ENCODE measurements at places on chromosomes 11 and 22.

DNA sequence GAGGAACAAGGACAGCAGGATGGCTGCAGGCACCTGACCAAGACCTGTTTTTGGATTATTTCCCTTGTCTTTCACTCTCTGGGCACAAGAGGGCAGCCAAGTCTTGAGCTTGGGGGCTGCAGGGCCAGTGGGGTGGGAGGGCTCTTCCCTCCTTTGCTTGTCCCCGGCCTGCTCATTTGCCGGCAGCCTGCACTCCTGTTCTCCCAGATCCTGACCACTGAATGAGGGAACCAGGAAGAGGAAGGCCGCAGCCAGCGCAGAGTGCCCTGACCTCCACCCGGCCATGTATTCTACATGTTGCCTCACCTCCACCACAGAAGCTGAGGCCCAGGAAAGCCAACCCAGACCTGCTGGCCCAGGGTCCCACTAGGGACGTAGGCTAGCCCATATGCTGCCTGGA, 15.5 kb upstream of the NNMT start:
- no peak for DNase-seq

DNA sequence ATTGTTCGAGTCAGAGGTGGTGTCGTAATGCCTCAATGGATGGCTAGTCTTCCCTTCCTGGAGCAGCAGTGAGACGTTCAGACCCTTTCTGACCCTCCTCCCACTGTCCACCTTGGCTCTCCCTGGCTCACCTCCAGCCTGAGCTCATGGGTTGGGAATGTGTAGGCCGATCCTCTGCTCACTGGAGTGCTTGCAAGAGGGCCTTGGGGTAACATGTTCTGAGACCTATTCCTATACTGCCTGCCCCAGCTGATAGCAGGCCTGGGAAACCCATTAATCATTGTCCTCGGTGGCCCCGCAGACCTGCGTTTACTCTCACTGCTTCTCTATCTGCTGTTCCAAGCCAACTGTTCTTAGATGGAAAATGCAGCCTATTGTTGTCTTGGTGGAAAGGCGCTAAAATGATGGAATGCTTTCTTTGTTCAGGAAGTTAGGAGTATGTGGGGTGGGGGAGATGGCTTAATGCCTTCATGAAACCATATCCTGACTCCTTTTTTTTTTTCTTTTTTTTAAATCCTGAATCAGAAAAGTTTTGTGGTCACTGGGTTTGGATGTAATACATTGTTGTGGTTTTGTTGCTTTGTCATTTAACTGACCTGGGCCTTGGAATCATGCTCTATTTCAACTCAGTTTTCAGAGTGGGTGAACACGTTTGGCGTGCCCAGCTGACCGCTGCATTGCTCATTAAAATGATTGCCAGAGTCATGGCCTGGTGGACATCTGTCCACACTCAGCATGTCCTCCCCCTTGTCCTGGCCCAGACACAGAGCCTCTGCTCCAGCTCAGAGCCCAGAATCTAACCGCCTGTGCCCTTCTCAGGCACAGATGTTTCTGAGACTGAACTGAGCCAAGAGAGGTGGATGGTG, 72.5 kb downstream of the MICAL2 start:
- no peak for DNase-seq

GRCh38 chr22:29742326-29742725, 22.5 kb downstream of the CABP7 start:
- no peak for DNase-seq

DNA sequence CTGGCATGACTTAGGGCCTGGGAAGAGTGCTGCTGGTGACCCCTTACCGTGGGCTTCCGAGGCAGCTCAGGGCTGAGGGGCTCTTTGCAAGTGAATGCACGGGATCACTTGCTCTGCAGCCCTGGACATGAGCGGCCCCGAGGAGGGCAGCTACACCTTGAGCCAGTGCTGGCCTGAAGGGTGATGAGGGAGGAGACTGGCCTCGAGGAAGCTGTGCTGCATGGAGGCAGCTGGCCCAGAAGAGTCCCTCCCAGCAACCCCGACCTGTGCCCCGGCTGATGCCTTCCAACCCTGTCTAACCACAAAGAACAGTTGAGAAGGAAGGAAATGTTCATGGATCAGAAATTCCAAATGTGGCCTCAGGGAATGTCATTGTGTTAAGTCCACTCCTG, 45.2 kb downstream of the TBX1 start:
- no peak for DNase-seq

GRCh38 chr11:59707371-59707770, 6.3 kb downstream of the OR10V1 start:
- no peak for DNase-seq

DNA sequence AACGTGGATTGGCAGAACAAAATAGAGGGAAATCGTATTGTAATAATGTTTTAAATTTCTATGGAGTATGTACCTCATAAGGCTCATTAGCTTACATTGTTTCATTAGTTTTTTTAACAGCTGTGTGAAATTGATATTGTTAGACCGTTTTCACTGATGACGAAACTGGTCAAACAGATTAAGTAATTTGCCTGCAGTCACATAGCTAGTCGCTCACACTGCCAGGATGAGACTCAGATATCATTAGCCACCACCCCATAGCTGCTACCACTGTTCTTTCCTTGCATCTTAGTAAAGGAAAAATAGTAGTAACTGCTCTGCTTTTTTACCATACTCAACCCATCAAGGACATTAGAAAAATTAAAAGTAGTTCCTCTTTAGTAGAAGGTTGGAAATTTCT, 64.0 kb downstream of the DKK3 start:
- no peak for DNase-seq

DNA sequence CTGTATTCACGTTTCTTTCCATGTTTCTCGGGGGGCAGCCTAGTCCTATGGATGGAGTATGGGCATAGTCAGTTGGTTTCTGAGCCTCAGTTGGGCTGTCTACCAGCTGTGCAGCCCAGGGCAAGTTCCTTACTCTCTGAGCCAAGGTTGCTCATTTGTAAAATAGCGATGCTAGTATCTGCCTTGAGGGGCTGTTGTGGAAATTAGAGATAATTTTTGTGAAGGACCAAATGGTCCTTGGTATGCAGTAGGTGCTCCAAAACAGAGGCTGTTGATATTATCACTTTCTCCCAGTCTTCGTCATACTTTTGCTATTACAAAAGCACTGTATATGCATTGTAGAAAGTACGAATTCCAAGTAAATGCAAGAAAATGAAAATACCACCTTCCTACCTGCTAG, 82.7 kb upstream of the MYOD1 start:
- DNase-seq, result no peak

DNA sequence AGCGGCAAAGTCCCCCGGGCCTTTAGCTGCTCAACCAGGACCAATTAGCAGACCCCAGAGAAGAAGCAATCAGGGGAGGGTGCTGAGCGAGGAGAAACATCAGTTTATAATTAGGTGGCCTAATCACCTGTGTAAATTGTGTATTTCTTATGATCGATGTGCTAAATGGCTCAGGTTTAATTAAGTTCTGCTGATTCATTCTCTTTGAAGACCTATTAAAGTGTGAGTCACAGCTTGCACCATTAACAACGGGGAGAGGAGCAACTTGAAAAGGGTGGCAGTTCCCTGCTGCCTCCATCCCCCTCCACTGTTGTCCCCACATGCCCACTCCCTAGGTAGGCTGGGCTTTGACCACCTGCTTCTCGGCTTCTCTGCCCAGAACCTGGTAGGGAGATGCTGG, 10.7 kb downstream of the ISX start:
- DNase-seq, result no peak

GRCh38 chr22:45878901-45879551, 97.9 kb downstream of the WNT7B start:
- DNase-seq, result no peak

All from stimulated activated CD4-positive, alpha-beta T cell treated with anti-CD3 and anti-CD28 coated beads, TNF-alpha, amount 100 ng/mL, for 48 hours (primary cell).